ENCODE measurements at places on chromosomes 6 and 20.

GRCh38 chr20:56520180-56520579, 4.4 kb upstream of the FAM209A start:
- DNase-seq = no peak

DNA sequence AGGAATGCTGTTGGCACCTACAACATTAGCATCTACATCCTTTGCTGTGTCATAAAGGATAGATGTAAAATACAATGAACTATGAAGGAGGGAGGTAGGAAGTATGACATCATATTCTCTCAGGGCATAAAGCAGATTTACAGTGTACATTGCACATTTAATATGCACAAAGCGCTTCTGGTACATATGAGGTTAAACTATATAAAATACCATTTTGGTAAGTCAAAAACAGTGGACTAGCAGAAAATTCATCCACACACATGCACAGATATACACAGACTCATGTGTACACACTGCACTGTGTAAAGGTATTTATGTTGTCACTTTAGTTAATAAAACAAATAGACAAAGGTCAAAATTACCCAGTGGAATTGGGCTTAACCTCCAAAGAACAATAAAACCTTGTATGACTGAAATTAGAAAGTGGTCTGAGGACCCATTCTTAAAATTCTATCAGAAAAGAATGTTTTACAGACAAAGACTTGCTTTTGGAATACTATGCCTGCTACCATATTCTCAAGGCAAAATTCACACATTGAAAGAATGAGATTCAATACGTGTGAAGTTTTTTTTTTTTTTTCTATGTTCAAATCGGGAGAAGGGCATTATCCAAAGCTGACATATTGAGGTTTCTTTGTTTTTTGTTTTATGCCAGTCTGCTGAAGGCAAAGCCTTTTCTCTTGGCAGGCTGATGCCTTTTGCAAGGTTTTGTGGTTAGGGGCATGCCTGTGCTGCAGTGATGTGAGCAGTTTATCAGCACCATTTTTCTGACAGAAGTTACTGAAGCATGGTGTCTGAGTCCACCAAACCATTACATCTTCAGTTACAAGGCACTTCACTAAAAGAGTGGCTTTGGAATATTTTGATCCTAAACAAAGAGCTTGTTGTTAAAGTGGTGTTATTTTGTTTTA, 199.0 kb downstream of the PLCB1 start:
- DNase-seq = no peak

- DNase-seq = no peak
These were observed 47.5 kb downstream of the FOXC1 start for GRCh38 chr6:1657116-1657770.

DNA sequence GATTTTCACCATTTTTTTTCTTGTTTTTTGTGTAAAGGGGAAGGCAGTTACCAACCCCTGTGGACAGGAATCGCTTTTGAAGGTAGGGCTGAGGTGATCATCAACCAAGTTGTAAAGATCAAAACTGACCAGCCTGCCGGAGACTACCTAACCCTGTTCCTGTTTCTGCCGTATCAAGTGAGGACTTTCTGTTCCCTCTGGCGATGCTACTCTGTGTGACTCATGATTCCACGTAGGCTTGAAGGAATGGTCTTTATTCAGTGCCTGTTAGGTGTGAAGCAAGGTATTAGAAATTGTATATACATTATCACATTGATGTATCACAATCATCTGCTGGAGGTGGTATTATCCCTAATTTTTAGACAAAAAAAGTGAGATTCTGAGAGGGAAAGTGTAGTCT, 161.3 kb downstream of the SOX4 start:
- no peak for DNase-seq

DNA sequence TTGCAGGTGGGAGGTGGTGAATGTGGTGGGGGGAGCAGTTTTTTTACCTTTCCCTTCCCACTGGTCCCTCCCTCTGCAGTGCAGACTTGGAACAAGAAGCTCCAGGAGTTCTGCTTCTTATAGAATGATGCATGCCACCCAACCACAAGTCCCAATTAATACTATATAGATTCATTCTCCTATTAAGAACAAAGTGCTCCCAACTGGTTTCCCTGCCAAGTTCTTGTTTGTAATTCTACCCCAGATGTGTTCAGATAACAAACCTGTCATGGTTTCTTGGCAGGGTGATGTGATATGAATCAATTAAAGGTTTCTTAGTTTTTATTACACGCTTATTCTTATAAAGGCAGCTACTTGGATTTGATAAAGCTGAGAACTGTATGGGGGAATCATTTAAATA, 23.9 kb downstream of the HDDC2 start:
- DNase-seq = no peak

DNA sequence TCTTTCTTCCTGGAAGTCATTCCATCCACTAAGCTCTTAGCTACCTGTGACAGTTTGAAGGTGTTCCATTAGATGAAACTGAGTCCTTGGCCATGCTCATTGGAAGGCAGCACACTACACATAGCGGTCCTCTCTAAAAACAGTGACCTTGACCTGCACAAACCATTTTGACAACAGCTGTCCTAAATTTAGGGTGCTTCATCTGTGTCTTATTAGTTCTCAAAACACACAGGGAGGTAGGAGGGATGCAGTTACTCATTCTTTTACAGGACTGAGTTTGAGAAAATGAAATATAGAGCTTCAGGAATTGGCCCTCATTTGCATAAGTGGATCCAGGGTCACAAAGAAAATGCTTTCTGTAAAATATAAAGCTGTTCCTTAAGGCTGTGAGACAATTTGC, 20.4 kb upstream of the MAP3K4 start:
- DNase-seq = no peak

DNA sequence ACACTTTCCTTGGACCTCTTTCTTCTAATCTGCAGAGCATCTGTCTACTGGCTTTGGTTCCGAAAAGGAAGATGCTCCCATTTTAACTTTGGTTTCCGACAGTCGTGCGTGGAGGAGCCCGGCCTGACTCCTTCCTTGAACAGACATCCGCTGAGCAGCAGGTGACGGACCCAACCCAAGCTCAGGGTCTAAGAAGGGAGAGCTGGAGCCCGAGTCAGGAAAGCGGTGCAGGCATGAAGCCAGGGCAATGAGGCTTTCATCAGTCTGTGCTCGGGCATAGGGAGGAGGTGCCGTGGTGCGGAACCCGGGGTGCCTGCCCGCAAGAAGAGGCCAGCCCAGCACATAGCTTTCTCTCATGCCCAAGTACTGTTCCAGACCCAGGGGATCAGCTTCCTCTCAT, 109.4 kb downstream of the CDH4 start:
- DNase-seq = no peak

DNA sequence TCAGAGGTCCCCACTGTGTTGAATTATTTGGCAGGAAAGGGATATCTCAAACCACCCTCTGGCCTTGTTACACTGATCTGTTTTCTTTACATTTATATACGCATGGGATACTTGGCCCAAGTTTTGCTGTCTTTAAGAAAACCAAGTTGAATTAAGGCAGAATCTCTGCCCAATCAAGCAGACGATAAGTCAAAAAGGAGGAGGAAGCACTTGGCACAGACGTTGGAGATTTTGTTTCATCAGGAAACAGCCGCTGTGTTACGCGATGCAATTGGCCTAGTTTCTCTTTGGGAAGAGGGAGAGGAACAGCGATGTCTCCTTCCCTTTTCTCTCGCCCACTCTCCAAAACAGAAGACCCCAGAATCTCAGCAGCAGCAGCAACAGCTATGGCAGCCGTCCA, 20.2 kb upstream of the NAA20 start:
- no peak for DNase-seq

DNA sequence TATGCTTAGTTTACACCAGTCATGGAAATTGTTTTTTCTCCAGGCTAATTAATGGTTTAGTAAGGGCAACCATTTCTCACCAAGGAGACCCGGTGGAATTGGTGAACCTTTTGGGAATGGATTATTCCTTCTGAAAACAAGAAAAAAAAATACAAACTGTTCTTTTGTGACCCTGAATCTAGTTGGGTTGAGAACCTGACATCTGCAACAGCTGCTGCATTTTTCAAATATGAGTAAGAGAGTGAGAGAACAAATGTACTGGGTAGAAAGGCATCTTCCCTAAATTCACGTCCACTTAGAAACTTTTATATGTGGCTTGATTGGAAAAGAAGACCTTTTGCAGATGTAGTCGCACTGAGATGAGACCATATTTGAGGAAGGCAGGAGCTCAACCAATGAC, 553.4 kb upstream of the EPHA7 start:
- no peak for DNase-seq

All from GM10248 (cell line).